ENCODE measurements at places on chromosomes 3 and 15.

- DNase-seq: peak; percentile 58
These were observed at the start of gene KLHL40 for GRCh38 chr3:42685363-42685881. Gene KLHL40 (plus strand): TSS chr3:42685537. CDS start chr3:42685619, 82 bp downstream.

DNA sequence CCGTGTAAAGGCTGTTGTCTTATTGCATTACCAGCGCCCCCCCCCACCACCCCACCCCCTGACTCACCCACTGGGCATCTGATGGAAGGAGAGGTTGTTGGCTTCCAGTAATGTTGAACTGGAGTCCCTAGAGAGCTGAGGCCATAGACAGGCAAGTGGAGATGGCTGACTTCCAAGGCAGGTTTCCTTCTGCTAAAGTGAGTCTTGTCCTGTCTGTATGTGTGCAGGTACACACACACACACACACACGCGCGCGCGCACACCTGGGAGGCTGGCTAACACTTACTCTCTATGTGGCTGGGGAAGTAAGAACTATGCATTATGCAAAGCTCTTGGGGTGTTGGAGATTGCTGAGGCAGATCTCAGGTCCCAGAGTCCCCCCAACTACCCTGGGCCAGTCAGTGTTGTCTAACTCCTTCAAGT is 1.6 kb upstream of the KY start:
- no peak for DNase-seq

- no peak for DNase-seq
These were observed 248.8 kb upstream of the LYSMD4 start for GRCh38 chr15:99981839-99982658.

GRCh38 chr3:116005404-116005803 is 382.1 kb downstream of the GAP43 start:
- DNase-seq: no peak

DNA sequence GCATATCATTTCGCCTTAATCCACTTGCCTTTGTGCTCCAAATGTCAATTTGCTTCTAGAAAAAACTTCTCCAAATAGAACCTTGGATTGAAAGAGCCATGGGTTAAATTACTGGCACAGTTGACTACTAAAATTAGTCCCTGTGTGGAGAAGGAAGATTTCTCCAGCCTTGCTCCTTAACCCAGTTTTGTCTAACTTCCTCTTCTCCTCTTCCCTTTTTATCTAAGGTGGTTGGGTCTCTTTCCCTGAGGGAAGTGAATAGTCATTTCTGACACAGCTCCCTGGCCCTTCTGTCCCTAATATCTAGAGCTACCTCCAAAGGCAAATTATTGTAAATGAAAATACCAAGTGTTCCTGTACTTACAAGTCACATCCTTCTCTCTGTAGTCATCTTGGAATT is 527.9 kb upstream of the TBL1XR1 start:
- DNase-seq: no peak

GRCh38 chr3:169813757-169814517 is 1.2 kb upstream of the LRRC34 start:
- DNase-seq: no peak

GRCh38 chr3:72336821-72337479 is 511.3 kb downstream of the SHQ1 start:
- peak; percentile 87 for DNase-seq

GRCh38 chr3:157330206-157330605 is 106.4 kb upstream of the PTX3 start:
- DNase-seq: no peak

GRCh38 chr3:73623346-73623745 is 1.4 kb downstream of the PDZRN3 start:
- DNase-seq: no peak

GRCh38 chr15:66619152-66619903 is 53.5 kb upstream of the LCTL start:
- peak; percentile 88 for DNase-seq

GRCh38 chr3:14600075-14600474 is 51.5 kb upstream of the CCDC174 start:
- DNase-seq: no peak
